Activated CD8-positive, alpha-beta T cell treated with anti-CD3 and anti-CD28 coated beads for 36 hours (primary cell): ENCODE measurements at places on chromosomes 3 and 15. TPM values are rescaled to one million over a fixed set of nuclear protein-coding genes. Genes with fewer than 3 reads are reported as not detected.

Gene CFAP100
- not detected for total RNA-seq

GRCh38 chr3:100725935-100726513 is 16.7 kb downstream of the TFG start:
- DNase-seq = no peak

- no peak for DNase-seq
These were observed 214.4 kb downstream of the THSD4 start for GRCh38 chr15:71329497-71330260.

Gene AP3B2
- total RNA-seq = 0.18 TPM

DNA sequence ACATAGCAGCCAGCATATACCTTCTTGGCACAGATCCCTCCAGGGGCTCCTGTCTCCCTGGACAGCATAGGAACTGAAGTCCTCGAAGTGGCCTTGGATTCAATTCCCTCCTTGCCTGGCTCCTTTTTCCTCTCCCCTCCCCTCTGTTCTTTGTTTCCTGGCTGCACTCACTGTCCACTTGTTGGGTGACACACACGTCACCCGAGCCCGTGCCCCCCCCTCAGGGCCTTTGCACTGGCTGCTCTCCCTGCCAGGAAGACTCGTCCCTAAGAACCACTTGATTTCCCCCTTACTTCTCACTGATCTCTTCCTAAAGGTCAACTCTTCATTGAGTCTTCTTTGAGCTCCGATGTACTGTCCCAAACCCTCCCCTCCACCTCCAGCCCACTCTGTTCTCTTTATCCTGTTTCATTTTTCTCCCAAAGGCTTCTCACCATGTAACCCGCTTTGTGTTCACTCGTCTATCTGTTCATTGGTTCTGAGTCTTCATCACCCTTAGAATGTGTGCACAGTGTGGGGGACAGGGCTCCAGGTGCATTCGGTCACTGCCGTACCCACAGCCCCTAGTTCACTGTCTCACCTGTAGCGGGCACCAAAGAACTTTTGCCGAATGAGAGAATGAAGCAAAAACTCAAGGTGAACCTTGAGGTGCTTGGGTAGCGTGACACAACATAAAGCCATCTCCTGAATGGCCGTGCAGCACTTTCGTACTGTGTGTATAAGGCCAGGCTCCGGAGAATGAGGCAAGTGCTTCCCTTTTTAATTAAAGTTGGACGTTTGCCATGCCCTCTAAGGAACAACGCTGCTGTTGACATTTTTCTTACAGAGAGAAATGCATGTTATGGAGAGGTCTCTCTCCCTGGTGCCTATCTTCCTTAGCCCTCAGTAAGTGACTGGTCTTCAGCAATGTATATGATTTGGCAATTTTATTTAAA is 74.0 kb downstream of the CHRNA7 start:
- DNase-seq = no peak

DNA sequence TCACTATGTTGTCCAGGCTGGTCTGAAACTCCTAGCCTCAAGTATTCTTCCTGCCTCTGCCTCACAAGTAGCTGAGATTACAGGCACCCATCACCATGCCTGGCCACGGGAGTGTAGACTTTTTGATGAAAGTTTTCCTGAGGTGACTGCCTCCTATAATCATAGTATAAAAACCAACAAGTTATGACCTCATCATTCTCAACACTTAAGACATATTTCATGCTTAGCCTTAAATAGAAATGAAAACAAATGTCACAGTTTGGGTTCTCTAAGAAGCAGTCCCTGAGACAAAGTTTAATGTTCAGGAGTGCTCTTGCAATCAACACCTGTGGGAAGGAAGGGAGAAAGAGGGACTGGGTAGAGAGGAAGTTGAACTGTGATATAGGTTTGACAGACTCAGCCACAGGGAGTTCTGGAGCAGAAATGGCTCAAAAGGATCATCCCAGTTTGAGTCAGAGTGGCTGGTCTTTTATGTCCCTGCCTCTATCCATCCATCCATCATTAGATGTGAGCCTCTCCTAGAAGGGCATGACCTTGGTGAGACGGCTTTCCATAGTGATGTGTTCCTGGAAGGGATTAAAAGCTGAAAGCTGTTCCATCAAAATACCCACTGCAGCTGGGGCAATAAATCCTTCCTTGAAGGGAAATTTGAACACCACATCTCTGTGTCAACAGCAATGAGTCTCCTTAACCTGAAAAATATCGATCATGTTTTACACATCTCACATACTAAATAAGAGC is 16.2 kb upstream of the ABHD5 start:
- no peak for DNase-seq

DNA sequence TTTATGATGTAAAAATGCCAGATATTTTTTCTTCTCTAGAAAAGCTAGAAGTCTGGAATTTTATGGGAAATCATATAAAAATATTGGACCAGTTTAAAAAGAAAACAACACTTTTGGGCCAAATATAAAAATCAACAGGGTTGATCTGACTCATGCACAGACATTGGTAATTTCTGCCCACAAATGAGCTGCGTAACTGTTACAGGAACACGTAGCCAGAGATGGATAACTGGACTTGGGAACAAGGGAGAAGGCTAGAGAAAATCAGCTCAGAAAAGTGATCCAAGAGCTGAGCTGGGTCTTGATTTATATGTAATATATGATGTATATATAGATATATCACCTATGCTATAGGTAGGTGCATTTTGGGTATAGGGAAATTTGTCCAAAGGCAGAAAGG is 36.8 kb upstream of the NAALADL2 start:
- DNase-seq = no peak
